ENCODE measurements at places on chromosomes 1 and 21.

GRCh38 chr21:29490016-29490415, 191.3 kb downstream of the BACH1 start:
- DNase-seq, result no peak

DNA sequence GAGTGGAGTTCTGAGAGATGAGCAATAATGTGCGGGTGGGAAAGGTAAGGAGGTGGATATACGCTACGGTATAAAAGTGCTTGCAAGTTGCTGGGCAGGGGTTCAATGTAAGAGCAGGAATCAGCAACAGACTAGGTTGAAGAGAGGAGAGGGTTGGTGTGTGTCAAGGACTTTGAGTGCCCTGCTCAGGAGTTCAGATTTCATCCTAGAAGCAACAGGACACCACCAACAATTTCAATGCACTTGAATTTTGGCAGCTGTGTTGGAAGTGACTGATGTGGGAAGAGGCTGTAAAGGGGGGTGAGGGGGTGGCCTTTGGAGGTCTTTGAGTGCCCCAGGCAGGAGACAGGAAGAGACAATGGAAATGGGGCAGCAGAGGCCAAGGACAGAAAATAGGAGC, 57.3 kb downstream of the RHOU start:
- no peak for DNase-seq

GRCh38 chr21:14383596-14384180, 742 bp upstream of the HSPA13 start:
- no peak for DNase-seq

- no peak for DNase-seq
These were observed 1.6 kb downstream of the MFAP2 start for GRCh38 chr1:16978567-16979474.

GRCh38 chr1:194227161-194227560, 1040.7 kb upstream of the B3GALT2 start:
- no peak for DNase-seq

GRCh38 chr1:36342426-36343185, 19.2 kb upstream of the EVA1B start:
- peak; percentile 67 for DNase-seq

DNA sequence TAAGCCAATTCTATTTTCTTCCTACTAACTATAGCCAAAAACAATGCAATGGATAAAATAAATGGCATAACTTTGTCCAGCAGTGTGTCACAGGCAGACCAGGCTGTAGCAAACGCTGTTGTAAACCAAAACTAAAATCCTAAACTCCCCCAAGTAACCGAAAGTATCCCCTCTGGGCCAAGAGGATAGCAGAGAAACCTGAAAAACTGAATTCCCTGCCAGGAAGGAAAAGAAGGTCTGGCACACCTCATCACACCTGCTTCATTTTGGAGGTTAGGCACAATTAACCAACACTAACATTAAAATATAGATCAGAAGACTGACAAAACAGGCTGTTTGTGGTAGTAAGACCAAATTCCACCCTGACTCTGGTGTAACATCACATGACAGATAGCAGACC, 356.8 kb upstream of the C1orf87 start:
- no peak for DNase-seq

DNA sequence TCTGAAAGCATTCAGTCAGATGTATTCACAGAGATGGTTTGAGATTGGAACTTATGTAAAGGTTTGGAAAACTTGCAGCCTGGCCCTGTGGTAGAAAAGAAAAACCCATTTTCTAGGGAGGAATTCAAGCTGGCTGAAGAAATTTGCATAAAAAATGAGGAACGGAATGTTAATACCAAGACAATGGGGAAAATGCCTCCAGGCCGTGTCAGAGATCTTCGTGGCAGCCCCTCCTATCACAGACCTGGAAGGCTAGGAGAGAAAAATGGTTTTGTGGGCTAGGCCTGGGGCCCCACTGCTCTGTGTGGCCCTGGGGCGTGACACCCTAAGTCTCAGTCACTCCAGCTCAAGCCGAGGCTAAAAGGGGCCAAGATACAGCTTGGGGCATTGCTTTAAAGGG, 26.7 kb downstream of the NME7 start:
- DNase-seq, result no peak

- no peak for DNase-seq
These were observed 116.1 kb downstream of the SPATA17 start for GRCh38 chr1:217747156-217747769.

DNA sequence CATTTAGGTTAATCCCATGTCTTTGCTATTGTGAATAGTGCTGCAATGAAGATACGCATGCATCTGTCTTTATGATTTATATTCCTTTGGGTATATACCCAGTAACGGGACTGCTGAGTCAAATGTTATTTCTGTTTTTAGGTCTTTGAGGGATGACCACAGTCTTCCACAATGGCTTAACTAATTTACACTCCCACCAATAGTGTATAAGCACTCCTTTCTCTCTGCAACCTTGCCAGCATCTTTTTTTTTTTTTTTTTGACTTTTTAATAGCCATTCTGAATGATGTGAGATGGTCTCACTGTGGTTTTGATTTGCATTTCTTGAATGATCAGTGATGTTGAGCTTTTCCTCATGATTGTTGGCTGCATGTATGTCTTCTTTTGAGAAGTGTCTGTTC, 33.5 kb downstream of the ASH1L start:
- DNase-seq, result no peak

GRCh38 chr1:91499904-91500755, 521 bp upstream of the CDC7 start:
- no peak for DNase-seq

GRCh38 chr1:44072204-44072603, 40.9 kb upstream of the SLC6A9 start:
- DNase-seq, result no peak

GRCh38 chr1:169692756-169693460, 18.5 kb downstream of the SELL start:
- DNase-seq, result no peak

- DNase-seq, result no peak
These were observed 79.2 kb upstream of the SAMD11 start for GRCh38 chr1:844472-845026.

- DNase-seq, result no peak
These were observed 32.7 kb downstream of the LRRC52 start for GRCh38 chr1:165576536-165576935.

- no peak for DNase-seq
These were observed 3.9 kb upstream of the COL16A1 start for GRCh38 chr1:31707711-31708110.

DNA sequence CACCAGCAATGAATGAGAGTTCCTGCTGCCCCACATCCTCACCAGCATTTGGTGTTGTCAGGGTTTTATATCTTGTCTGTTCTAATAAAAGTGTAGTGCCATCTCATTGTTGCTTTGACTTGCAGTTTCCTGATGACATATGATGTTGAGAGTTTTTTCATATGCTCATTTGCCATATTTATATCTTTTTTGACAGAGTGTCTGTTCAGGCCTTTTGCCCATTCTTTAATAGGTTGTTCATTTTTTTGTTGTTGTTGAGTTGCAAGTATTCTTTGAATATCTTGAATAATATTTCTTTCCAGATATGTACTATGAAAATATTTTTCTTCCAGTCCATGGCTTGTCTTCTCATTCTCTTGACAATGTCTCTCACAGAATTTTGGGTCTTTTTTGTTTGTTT, 111.7 kb upstream of the KCNJ15 start:
- DNase-seq, result no peak
